Activated CD4-positive, alpha-beta T cell treated with anti-CD3 and anti-CD28 coated beads, Interleukin-2, amount 50 U/mL, for 48 hours (primary cell): ENCODE measurements at places on chromosomes 7 and 10.

- DNase-seq, result no peak
Measured at GRCh38 chr10:129894698-129895097, 69.4 kb downstream of the EBF3 start.

DNA sequence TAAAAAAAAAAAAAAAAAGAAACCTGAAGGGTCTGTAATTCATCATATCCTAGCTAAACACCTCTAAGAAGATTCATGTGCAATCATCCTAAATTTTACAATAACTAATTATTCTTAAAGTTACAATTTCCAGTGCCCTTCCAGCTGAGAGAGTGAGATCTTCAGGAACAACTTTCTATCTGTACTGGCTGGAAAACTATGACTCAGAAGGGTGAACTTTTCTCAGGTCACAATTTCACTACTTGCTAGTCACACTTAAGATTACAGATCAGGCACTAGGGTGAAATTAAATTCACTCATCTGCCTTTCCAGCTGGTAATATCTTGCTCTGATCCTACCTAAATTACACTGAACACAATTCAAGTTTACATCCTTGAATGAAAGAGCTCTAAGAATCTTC lies 158.8 kb downstream of the ANK3 start:
- no peak for DNase-seq

GRCh38 chr10:43244783-43245182 lies 22.1 kb downstream of the RASGEF1A start:
- no peak for DNase-seq

DNA sequence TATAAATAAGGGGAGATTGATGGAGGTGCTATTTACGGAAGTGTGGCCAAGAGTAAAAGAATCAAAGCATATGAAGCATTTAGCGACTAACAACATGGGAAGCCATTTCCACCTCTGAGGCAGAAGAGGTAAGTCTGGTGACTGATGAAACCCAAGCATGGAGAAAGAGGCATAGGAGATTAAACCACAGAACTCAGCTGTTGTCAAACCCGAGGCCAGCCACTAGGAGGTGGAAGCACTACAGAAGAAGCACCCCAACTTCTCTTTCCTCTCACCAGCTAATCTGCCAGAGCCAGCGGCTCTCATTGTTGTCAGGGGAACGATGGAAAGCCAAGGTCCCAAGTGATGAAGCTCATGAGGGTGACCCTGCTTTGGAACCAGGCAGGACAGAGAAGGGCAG lies 19.6 kb upstream of the CNTNAP2 start:
- no peak for DNase-seq

- DNase-seq, result no peak
Measured at GRCh38 chr7:40133561-40134427, 628 bp downstream of the MPLKIP start.

- no peak for DNase-seq
Measured at GRCh38 chr10:82969405-82969804, 1094.4 kb downstream of the NRG3 start.

DNA sequence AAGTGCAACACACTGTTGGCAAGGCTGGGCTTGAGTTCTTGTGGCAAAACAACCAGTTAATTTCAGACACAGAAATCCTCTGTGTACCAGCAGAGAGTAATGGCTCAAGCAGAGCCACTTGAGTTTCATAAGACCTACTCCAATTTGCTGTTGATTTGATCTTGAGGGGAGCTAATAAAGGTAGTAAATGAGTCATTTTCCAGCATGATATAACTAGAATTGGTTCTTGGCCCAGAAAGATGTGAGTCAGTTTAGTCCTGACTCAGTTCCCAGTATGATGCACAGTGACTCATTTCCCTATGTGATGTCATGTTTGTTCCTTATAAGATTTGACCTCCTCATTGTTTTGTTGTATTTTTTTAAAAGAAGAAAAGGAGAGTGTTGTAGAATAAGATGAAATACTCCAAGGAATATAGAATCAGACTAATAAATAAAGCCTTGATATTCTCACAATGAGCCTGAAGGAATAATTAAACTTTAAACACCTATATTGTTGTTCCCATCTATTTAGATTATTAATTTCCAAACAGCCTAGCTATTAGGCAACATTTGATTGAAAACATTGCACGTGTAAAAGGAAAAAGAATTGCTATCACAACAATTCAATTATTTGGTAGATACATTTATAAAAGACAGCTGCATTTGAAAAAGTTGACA lies 186.2 kb downstream of the REEP3 start:
- no peak for DNase-seq

DNA sequence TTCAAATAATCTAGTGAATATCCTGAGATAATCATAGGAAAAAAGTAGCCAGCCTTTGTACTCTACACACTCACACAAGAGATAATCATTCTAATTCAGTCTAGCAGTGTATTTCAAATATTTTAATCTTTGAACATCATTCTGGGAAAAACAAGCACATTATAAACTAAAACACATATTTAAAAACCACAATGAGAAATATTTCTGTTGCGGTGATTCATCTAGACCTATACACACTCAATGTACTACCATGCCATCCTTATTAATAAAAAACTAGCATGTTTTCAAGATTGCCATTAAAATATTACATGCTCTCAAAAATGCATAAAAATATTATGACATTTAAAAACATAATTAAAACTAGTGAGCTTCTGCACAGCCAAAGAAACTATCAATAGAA lies 11.8 kb downstream of the COG5 start:
- DNase-seq, result no peak

GRCh38 chr7:2131800-2132199 lies 100.9 kb downstream of the MAD1L1 start:
- DNase-seq, result no peak

DNA sequence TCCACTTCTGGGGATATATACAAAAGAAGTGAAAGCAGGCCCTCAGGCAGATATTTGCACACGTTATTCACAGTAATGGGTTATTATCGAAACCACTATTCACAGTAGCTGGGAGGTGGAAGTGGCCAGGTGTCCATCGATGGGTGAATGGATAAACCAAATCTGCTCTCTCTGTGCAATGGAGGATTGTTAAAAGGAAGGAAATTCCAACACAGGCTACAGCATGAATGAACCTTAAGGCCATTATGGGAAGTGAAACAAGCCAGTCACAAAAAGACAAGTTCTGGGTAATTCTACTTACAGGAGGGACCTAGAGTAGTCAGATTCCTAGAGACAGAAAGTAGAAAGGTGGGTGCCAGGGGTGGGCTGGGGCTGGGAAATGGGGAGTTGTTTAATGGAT lies 48.5 kb upstream of the BHLHA15 start:
- DNase-seq, result no peak

GRCh38 chr7:28180031-28180363 lies 598 bp downstream of the JAZF1 start:
- no peak for DNase-seq

DNA sequence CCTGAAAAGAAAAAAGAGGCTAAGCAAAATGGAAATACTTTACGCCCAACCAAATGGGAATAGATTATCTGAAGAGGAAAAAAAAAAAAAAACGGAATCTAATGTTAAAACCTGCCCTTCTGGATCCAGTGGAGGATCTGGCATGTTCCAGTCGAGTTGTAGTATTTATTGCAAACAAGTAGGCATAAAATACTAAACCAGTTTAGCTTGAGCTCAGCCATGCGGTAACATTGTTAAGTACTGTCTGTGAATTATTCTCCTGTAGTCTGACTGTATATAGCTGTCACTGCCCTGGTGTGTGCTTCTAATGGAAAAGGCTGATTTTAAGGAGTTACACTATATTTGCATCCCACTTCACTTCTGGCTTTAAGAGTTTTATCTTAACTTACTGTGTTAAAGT lies 40.3 kb downstream of the CELF2 start:
- DNase-seq, result no peak

DNA sequence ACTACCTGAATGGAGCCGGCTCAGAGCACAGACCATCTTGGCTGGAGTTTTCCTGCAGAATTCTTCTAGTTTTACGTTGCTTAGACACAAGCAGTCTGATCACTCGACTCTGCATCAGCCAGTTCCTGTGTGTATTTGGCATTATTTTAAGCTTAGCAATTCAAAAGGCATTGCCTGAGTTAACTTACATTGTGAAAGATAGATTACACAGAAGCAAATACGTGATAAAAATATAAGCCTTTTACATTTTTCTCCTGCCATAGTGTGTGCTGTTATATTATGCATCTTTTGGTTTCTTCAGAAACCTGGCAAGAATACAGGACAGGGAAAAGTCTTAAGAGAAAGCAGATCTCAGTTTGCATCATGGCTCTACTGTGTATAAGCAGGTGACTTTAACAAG lies 98.1 kb downstream of the LRRC4 start:
- DNase-seq, result no peak
